ENCODE measurements at places on chromosomes 16 and 17.

GRCh38 chr17:83179374-83179773 is 100.0 kb downstream of the METRNL start:
- peaks cover 7% of the 10 kb centered on the region for H3K27me3 ChIP-seq
- H3K36me3 ChIP-seq = no peaks in the 10 kb centered on the region
- no peak overlapping the region for H3K4me3 ChIP-seq
- no peak overlapping the region for H3K27ac ChIP-seq
- H3K4me1 ChIP-seq = peaks cover 14% of the 10 kb centered on the region

- H3K27ac ChIP-seq = peak within 1 kb of the TSS; percentile 98
- peaks cover 23% of the 10 kb centered on the region for H3K36me3 ChIP-seq
- peak; percentile 89 for DNase-seq
- peak within 1 kb of the TSS; percentile 98 for H3K4me3 ChIP-seq
- H3K4me1 ChIP-seq = peaks cover 33% of the 10 kb centered on the region
Measured at GRCh38 chr16:29745853-29746345, at the start of gene C16orf54. TSS of gene C16orf54 (minus strand) at chr16:29745990. CDS start at chr16:29744951, 1,039 bp downstream.

DNA sequence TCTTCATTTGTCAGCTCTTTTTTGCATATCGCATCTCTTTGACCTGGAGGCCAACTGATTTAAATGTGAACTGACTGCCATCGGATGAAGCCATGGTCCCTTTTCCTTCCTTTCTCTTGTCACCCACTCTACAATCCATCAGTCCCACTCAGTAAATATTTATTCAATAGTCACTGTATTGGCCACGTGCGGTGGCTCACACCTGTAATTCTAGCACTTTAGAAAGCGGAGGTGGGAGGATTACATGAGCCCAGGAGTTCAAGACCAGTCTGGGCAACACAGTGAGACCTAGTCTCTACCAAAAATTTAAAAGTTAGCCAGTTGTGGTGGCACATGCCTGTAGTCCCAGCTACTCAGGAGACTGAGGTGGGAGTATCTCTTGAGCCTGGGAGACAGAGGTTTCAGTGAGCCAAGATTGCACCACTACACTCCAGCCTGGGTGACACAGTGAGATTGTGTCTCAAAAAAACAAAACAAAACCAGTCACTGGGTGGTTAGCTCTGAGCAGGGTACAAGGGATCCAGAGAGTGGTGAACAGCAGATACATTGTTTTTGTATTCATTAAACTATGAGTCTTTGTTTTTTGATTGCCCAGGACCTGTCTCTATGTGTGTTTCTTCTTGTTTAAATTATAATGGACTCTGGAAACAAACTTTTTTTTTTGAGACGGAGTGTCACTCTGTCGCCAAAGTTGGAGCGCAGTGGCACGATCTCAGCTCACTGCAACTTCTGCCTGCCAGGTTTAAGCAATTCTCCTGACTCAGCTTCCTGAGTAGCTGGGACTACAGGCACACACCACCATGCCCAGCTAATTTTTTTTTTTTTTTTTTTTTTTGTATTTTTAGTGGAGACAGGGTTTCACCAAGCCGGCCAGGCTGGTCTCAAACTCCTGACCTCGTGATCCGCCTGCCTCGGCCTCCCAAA is 6.9 kb downstream of the PHAF1 start:
- H3K4me3 ChIP-seq = no peak overlapping the region
- H3K36me3 ChIP-seq = peaks cover 9% of the 10 kb centered on the region

- no peak overlapping the region for H3K4me3 ChIP-seq
- H3K36me3 ChIP-seq = peaks cover 4% of the 10 kb centered on the region
- H3K27ac ChIP-seq = no peak overlapping the region
Measured at GRCh38 chr17:79057737-79058385, 16.8 kb upstream of the ENGASE start.

DNA sequence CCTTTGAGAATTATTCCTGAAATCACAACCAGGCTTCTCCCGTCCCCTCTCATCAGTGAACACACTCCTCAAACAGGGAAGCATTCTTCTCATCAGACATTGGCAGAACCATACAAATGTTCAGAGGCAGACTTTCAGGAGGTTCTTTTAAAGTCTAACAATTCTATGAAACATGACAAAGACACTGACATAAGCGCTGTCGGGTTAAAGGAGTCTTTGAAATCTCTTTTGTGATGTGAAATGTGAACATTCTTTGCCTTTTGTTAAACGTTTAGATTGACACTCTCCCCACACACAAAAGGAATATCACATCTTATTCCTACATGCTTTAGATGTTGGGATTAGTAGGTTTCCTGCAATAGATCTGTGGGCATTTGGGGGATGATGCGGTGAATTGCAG is 63.9 kb downstream of the NETO2 start:
- no peak overlapping the region for H3K4me3 ChIP-seq
- H3K36me3 ChIP-seq = no peaks in the 10 kb centered on the region
- no peak for DNase-seq
- H3K4me1 ChIP-seq = no peaks in the 10 kb centered on the region
- H3K27me3 ChIP-seq = no peaks in the 10 kb centered on the region

DNA sequence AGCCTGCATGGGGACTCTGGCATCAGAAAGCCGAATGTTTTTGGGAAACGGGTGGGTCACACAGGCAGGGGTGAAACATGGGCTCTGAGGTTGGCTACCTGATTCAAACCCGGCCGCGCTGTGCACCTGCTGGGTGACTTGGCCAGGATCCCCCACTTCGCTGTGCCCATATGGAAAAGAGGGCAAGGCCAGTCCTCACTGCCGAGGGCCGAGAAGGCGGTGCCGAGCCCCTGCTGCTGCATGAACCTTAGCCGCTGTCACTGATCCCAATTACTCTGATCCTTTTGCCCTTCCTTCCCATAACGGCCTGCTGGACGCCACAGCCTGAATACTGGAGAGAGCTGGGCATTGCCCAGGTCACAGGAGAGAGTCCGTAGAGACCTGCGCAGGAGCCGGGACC is 17.7 kb downstream of the KDM8 start:
- no peak overlapping the region for H3K4me3 ChIP-seq
- peaks cover 2% of the 10 kb centered on the region for H3K4me1 ChIP-seq
- H3K27me3 ChIP-seq = no peaks in the 10 kb centered on the region

GRCh38 chr17:9218911-9219310 is 197.6 kb downstream of the NTN1 start:
- peaks cover 3% of the 10 kb centered on the region for H3K36me3 ChIP-seq
- H3K4me1 ChIP-seq = no peaks in the 10 kb centered on the region
- no peak overlapping the region for H3K4me3 ChIP-seq
- DNase-seq = no peak
- H3K27me3 ChIP-seq = peaks cover 5% of the 10 kb centered on the region
- H3K27ac ChIP-seq = no peak overlapping the region

DNA sequence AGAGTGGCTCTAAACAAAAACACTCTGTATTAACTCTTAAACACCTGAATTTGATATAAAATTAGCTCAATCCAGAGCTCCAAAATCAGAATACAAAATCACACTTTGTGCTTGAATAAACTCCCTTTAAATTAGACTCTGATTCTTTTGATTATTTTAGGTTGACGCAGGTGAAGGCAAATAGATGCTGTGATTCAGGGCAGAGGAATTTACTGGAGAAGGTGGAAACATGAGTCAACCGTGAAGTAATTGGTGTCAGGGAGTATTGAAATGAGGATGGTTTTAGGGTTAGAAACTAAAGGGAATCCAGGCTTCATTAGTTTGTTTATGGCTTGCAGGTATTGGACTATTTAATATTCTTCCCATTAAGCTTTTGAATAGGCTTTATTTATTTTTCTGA is 37.1 kb upstream of the TEKT1 start:
- H3K4me1 ChIP-seq = no peaks in the 10 kb centered on the region
- H3K4me3 ChIP-seq = no peak overlapping the region
